Activated naive CD8-positive, alpha-beta T cell treated with anti-CD3 and anti-CD28 coated beads for 36 hours (primary cell): ENCODE measurements at places on chromosomes 4 and X. TPM values are rescaled to one million over a fixed set of nuclear protein-coding genes. Genes with fewer than 3 reads are reported as not detected.

Gene SPIN3
- total RNA-seq = 7.6 TPM

Gene STOX2
- not detected for total RNA-seq

Gene NLRP2B
- not detected for total RNA-seq

Gene PTPN13
- 0.10 TPM for total RNA-seq

Gene USP17L29
- total RNA-seq = not detected

Gene MND1
- 42.8 TPM for total RNA-seq

Gene OTC
- total RNA-seq = not detected

Gene EREG
- not detected for total RNA-seq

Gene FRG2
- total RNA-seq = 0.14 TPM

Gene CXorf49
- not detected for total RNA-seq

Gene HSD17B13
- not detected for total RNA-seq

Gene SSX4
- total RNA-seq = not detected

- H3K4me1 ChIP-seq = peaks cover 2% of the 10 kb centered on the region
- peaks cover 30% of the 10 kb centered on the region for H3K36me3 ChIP-seq
- no peak for DNase-seq
These were observed 32.1 kb downstream of the NELFA start for GRCh38 chr4:1976416-1977352.

DNA sequence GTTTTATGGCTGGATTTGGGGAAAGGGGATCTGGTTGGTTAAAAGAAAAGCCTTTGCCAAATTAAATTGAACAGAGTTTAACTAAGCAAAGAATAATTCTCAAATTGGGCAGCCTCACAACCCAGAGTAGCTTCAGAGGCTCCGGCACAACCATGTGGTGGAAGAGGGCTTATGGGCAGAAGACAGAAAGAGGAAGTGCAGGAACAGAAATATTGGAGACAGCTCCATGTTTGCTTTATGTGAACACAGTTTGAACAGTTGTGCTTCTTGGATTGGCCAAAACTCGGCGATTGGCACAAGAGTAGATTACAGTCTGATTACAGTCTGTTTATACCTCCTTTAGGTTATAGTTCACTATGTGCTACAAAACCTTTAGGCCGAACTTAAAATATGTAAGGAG, 562.7 kb downstream of the TRIML1 start:
- H3K27me3 ChIP-seq = no peaks in the 10 kb centered on the region
- H3K27ac ChIP-seq = no peak overlapping the region
- no peak overlapping the region for H3K4me3 ChIP-seq
- DNase-seq = no peak
- no peaks in the 10 kb centered on the region for H3K4me1 ChIP-seq

- no peak for DNase-seq
- H3K36me3 ChIP-seq = no peaks in the 10 kb centered on the region
- H3K4me3 ChIP-seq = no peak overlapping the region
These were observed 328.6 kb upstream of the F9 start for GRCh38 chrX:139201924-139202323.

GRCh38 chrX:15507005-15507404, 6.4 kb downstream of the BMX start:
- H3K36me3 ChIP-seq = no peaks in the 10 kb centered on the region
- H3K27me3 ChIP-seq = peaks cover 13% of the 10 kb centered on the region
- no peak overlapping the region for H3K4me3 ChIP-seq
- H3K27ac ChIP-seq = no peak overlapping the region

- peak overlapping the region; percentile 5 for H3K27ac ChIP-seq
These were observed 14.6 kb downstream of the NDUFB11 start for GRCh38 chrX:47129899-47130358.

GRCh38 chrX:94560930-94561329, 886.9 kb downstream of the FAM133A start:
- no peaks in the 10 kb centered on the region for H3K36me3 ChIP-seq

DNA sequence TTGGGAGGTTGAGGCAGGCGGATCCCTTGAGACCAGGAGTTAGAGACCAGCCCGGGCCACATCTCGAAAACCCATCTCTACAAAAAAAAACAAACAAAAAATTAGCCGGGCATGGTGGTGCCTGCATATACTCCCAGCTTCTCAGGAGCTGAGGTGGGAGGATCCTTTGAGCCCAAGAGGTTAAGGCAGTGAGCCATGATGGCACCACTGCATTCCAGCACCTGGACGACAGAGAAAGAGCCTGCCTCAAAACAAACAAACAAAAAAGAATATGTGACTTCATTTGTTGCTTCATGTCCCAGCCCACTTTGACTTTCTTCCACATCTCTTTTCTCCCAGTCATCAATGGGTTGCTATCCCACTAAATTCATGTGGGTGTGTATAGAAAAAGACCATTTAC, 79.7 kb downstream of the BCOR start:
- no peak for DNase-seq
- no peak overlapping the region for H3K27ac ChIP-seq
- H3K36me3 ChIP-seq = no peaks in the 10 kb centered on the region
- no peak overlapping the region for H3K4me3 ChIP-seq
- no peaks in the 10 kb centered on the region for H3K27me3 ChIP-seq
- H3K4me1 ChIP-seq = peaks cover 9% of the 10 kb centered on the region

DNA sequence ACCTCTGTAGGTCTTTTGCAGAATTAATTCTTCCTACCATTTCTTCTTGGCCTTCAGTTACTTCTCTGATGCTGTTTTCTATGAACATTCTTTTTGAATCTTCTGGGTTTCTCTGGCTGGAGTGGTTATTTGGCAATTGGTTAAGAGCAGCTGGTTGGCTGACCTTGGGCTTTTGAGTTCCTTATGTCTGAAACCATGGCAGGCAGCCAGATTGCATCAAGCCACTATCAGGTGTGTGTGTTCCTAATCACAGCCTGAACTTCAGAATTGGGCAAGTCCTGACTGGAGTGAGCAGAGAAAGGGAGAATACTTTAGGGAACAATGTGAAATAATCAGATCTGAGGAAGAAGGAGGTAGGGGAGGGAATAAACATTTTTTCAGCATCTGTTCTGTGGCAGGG, 90.2 kb downstream of the ARHGAP10 start:
- H3K4me1 ChIP-seq = peaks cover 2% of the 10 kb centered on the region
- DNase-seq = no peak
- no peak overlapping the region for H3K4me3 ChIP-seq
- no peak overlapping the region for H3K27ac ChIP-seq
- peaks cover 4% of the 10 kb centered on the region for H3K36me3 ChIP-seq

GRCh38 chr4:169369634-169370033, 98.9 kb upstream of the SH3RF1 start:
- H3K27ac ChIP-seq = no peak overlapping the region
- no peaks in the 10 kb centered on the region for H3K4me1 ChIP-seq
- H3K27me3 ChIP-seq = no peaks in the 10 kb centered on the region
- H3K36me3 ChIP-seq = no peaks in the 10 kb centered on the region

- H3K27ac ChIP-seq = no peak overlapping the region
- no peaks in the 10 kb centered on the region for H3K4me1 ChIP-seq
- no peak for DNase-seq
- H3K27me3 ChIP-seq = no peaks in the 10 kb centered on the region
These were observed 27.6 kb downstream of the HTRA3 start for GRCh38 chr4:8297141-8297601.

DNA sequence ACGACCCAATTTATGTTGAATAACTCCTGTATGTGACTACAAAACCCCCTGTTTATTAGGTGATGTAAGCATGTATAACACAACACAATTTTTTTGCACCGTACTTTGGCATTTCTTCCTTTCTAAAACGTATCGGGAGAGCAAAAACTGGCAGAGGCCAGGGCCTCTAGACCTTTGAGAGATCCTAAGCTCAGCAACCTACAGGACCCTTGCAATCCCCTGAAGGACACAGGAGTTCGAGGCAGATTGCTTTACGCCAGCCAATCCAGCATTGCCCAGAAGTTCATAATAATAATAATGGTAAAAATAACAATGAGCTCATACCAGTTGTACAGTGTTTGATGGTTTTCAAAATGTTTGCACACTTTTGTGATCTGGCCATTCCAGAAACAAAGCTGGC, 7.7 kb downstream of the NKX3-2 start:
- peaks cover 37% of the 10 kb centered on the region for H3K4me1 ChIP-seq
- H3K4me3 ChIP-seq = no peak overlapping the region
- no peak for DNase-seq
- H3K27ac ChIP-seq = no peak overlapping the region
- peaks cover 98% of the 10 kb centered on the region for H3K27me3 ChIP-seq
- H3K36me3 ChIP-seq = peaks cover 8% of the 10 kb centered on the region

DNA sequence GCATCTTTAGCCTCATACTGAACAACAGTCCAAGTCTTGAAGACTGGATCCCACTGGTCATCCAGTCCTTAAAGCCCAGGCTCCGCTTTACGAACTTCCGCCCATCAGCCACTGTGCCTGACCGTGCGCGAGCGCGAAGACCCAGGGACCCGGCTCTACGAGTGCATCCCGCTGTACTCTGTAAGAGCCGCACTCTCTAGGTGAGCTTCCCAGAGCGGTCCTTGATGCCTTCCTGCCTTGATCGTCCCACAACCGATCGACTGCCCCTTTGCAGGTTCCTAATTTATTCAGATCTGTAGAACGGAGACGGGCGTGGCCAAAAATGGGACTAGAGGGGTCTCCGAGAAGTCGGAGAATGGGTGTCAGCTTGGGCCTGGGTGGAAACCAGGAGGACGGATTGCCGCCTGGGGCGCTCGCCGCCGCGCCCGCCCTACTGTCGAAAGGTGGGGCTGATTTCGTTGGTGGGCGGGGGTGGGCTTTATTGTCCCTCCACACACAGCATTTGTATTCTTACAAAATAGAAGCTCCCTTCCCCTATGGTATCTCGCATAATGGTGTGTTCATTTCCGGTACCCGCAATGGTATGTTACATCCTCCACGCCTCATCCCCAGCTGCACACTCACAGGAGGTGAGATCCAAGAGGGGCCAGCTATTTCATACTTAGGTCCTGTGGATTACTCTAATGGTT, 42.3 kb upstream of the FAM156A start:
- H3K27me3 ChIP-seq = peaks cover 7% of the 10 kb centered on the region
- peak overlapping the region; percentile 29 for H3K27ac ChIP-seq
- peaks cover 7% of the 10 kb centered on the region for H3K4me1 ChIP-seq
- no peak for DNase-seq

DNA sequence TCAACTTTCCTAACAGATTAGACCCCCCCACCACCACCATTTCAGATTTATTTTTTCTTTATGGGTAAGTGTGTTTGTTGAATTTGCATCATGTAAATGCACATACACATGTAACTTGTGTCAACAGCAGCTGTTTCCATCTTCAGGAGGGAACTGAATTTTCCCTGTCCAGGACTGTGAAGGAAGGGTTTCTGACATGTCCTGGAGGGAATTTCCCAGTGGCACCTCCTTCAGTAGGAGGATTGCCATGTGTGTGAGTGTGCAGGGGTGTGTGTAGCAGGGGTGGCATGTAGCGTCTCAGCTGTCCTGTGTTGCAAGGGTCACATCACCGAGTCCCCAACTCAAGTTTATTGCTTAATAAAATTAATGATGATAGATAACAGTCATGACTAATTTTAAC, 19.7 kb downstream of the HERC6 start:
- H3K4me3 ChIP-seq = no peak overlapping the region
- H3K4me1 ChIP-seq = no peaks in the 10 kb centered on the region
- H3K36me3 ChIP-seq = no peaks in the 10 kb centered on the region
- no peak for DNase-seq

DNA sequence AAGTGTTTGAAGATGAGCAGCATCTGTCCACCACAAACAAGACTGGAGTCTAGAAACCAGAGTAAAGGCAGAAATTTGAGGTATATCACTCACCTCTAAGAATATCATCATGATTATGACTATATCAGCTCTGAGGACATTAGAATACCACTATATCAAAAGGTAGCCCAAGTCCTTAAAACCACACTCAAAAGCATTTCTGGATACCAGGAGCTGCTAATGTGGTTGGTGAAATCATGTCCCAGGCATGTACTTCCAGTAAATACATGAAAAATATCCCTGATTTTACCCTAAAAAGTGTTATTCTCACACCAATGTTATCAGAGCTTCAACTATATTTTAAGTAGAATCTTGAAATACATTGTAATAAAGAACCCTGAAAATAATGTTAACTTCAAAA, 136.3 kb upstream of the SMAD1 start:
- H3K4me3 ChIP-seq = no peak overlapping the region
- H3K27ac ChIP-seq = no peak overlapping the region
- H3K4me1 ChIP-seq = no peaks in the 10 kb centered on the region
- peaks cover 6% of the 10 kb centered on the region for H3K27me3 ChIP-seq

DNA sequence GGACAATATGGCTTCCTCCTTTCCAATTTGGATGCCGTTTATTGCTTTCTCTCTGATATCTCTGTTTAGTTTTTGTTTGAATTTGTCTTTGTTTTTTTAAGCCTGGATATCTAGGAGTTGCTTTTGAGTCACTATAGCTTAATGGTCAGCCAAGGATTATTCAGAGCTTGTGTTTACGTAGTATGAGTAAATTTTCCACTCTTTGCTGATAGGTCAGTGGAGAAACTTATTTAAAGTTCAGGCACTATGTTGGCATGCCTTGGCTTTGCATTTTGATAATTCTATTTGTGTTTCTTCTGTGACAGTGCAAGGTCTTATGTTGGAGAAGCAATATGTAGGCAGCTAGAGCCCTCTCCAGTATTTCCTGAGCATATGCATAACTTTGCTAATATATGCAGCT, 315.2 kb downstream of the GRID2 start:
- no peaks in the 10 kb centered on the region for H3K27me3 ChIP-seq
- H3K27ac ChIP-seq = no peak overlapping the region
- DNase-seq = no peak
- no peak overlapping the region for H3K4me3 ChIP-seq
- H3K4me1 ChIP-seq = no peaks in the 10 kb centered on the region
- no peaks in the 10 kb centered on the region for H3K36me3 ChIP-seq

GRCh38 chr4:76532805-76533204, 97.8 kb downstream of the SHROOM3 start:
- DNase-seq = no peak
- H3K27me3 ChIP-seq = no peaks in the 10 kb centered on the region
- no peaks in the 10 kb centered on the region for H3K36me3 ChIP-seq
- H3K27ac ChIP-seq = no peak overlapping the region
- H3K4me3 ChIP-seq = no peak overlapping the region
- no peaks in the 10 kb centered on the region for H3K4me1 ChIP-seq

- peaks cover 22% of the 10 kb centered on the region for H3K4me1 ChIP-seq
- DNase-seq = no peak
- no peaks in the 10 kb centered on the region for H3K36me3 ChIP-seq
- H3K27me3 ChIP-seq = peaks cover 4% of the 10 kb centered on the region
- no peak overlapping the region for H3K27ac ChIP-seq
- no peak overlapping the region for H3K4me3 ChIP-seq
These were observed 50.1 kb upstream of the CDKN2AIP start for GRCh38 chr4:183394166-183394951.

GRCh38 chrX:15269120-15269519, 763 bp downstream of the ASB9 start:
- no peak overlapping the region for H3K4me3 ChIP-seq
- no peak for DNase-seq
- no peaks in the 10 kb centered on the region for H3K36me3 ChIP-seq
- H3K27me3 ChIP-seq = no peaks in the 10 kb centered on the region

DNA sequence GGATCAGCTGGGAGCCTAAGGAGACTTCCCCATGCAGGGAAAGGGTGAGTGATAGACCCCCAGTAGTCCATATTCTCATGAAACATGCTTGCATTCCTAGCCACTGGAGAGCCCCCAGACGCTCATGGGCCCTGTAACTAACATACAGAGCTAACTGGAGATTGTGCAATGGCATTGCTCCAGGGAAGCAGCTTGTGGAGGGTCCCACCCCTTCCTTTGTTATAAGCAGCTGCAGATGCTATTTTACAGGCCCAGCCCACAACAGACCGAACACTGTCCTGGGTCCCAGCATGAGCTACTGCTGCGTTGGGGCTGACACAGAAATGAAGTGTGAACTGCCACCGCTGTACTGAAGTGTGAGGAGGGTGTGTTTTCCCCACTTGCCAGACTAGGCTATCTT, 1465.7 kb upstream of the DIAPH2 start:
- DNase-seq = no peak
- H3K27ac ChIP-seq = no peak overlapping the region
- H3K4me1 ChIP-seq = no peaks in the 10 kb centered on the region
- H3K4me3 ChIP-seq = no peak overlapping the region
- H3K36me3 ChIP-seq = no peaks in the 10 kb centered on the region
- no peaks in the 10 kb centered on the region for H3K27me3 ChIP-seq
